ENCODE measurements at places on chromosomes 1 and 21.
A peak's percentile ranks its signal among the peaks of the same experiment; 100 is the strongest.

- DNase-seq, result peak; percentile 0
Observed at GRCh38 chr21:23853796-23854379, 1753.4 kb downstream of the MRPL39 start.

DNA sequence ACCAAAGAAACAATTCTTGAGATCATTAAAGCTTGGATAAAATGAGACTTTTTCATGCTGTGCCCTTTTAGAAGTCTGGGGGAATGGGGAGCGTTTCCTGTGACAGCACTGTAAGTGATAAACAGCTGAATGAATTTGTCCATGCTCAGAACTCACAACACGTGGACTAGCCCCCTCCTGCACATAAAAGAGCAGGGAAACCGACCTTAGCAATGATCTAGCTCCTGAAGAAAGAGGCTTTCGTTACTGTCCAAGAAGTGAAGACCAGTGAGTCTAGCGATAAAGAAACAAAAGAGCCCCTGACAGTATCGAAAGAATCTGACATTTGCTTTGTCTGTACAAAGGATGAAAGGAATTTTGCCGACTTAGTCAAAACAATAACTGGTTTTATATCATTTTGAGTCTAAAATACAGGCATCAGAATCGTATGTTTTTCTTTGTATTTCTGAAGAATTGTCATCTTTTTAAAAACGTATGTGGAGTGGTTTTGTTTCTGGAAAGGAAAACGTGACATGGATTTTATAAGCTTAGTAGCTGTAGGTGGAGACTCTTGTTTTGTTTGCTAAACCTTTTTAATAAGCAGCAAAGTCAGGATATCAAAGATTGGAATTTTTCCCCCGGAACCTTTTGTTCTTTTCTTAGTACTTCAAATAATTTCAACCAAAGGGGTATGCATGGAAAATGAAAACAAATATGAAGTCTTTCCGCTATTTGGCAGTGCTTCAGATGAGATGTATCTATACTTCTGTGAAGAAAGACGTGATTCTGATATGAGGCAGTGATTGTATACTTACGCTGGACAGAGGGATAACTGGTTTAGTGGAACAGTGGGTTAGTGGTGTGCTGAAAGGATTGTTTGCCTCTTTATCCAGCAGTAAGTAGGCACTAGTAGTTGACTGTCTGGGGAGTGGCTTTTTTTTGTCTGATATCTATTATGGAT, 61.0 kb downstream of the MAST2 start:
- DNase-seq, result no peak

DNA sequence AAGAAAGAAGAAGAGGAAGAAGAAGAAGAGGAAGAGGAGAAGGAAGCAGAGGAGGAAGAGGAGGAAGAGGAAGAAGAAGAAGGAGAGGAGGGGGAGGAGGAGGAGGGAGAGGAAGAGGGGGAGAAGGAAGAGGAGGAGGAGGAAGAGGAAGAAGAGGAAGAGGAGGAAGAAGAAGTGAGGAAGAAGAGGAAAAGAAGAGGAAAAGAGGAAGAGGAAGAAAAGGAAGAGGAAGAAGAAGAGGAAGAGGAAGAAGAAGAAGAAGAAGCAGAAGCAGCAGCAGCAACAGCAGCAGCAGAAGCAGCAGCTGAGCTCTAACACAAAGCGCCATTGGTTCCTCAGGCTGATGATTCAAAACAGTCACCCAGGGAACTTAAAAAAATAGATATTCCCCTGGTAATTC, 34.0 kb downstream of the DNAI4 start:
- DNase-seq, result no peak

GRCh38 chr1:56218023-56218422, 361.3 kb downstream of the PLPP3 start:
- DNase-seq, result no peak

- no peak for DNase-seq
Observed at GRCh38 chr1:117061986-117062415, 1.9 kb downstream of the TTF2 start.

DNA sequence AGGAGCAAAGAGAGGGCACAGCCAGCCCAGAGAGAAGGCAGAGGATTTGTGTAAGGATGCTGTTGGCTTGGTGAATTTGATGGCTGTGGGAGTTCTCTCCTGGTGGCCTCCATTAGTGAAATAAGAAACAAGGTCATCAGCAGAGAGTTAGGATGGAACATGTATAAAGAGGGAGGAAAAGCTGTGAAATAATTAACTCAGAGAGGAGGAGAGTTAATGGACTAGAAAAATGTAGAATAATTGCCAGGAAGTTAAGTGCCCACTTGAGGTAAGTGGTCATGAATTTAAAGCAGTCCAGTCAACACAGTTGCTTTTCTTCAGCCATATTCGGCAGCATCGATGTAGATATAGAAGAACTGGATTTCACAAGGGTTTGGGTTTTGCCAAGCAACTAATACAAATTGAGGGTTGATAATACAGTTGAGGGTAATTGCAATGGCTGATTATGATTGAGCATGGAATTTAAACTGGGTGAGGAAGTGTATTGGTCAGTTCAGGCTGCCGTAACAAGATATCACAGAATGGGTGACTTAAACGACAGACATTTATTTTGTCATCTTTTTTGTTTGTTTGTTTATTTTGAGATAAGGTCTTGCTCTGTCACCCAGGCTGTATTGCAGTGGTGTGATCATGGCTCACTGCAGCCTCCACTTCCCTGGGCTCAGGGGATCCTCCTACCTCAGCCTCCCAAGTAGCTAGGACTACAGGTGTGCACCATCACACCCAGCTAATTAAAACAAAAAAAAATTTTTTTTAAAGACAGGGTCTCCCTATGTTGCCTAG, 31.7 kb upstream of the KLF17 start:
- DNase-seq, result no peak

GRCh38 chr1:95384567-95384966, 150.6 kb downstream of the RWDD3 start:
- no peak for DNase-seq

- no peak for DNase-seq
Observed at GRCh38 chr21:34897828-34898227, 151.3 kb downstream of the RUNX1 start.

GRCh38 chr21:45865106-45865835, 116.3 kb upstream of the COL6A1 start:
- DNase-seq, result no peak

- no peak for DNase-seq
Observed at GRCh38 chr1:168498159-168498631, 45.6 kb downstream of the XCL2 start.

DNA sequence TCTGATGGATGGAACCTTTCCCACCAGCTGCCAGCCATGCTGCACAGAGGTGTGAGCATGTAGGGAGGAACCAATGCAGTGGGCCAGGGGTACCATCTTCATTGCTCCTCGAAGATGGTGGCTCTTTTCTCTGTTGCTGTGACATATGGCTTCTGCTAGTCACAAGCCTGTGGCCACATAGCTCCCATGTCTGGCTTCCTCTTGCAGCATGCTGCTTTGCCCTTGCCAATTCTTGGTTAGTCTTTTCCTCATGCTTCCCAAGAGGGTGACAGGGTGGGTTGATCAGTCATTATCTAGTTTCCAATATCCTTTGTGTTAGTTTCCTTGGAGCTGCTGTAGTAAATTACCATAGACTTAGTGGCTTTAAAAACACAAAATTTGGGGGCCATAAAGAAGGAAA, 123.4 kb downstream of the ETS2 start:
- DNase-seq, result no peak

- no peak for DNase-seq
Observed at GRCh38 chr1:214425716-214426425, 125.5 kb downstream of the PTPN14 start.

GRCh38 chr1:225653463-225654276, 747 bp upstream of the ENAH start:
- DNase-seq, result no peak

All from kidney capillary endothelial cell (primary cell).